ENCODE measurements at places on chromosomes 5 and 9. TPM values are rescaled to one million over a fixed set of nuclear protein-coding genes. Genes with fewer than 3 reads are reported as not detected.

The LCN9 gene
- total RNA-seq, result not detected

The TMCO6 gene
- total RNA-seq, result 10.5 TPM

The OR1J2 gene
- total RNA-seq, result not detected

The BTNL8 gene
- total RNA-seq, result not detected

The ECM2 gene
- 0.18 TPM for total RNA-seq

The MOB3B gene
- under 0.01 TPM for total RNA-seq

The SUSD3 gene
- total RNA-seq, result 0.09 TPM
